Naive thymus-derived CD4-positive, alpha-beta T cell (primary cell): ENCODE measurements at places on chromosomes 4 and X. TPM values are rescaled to one million over a fixed set of nuclear protein-coding genes. Genes with fewer than 3 reads are reported as not detected.

DNA sequence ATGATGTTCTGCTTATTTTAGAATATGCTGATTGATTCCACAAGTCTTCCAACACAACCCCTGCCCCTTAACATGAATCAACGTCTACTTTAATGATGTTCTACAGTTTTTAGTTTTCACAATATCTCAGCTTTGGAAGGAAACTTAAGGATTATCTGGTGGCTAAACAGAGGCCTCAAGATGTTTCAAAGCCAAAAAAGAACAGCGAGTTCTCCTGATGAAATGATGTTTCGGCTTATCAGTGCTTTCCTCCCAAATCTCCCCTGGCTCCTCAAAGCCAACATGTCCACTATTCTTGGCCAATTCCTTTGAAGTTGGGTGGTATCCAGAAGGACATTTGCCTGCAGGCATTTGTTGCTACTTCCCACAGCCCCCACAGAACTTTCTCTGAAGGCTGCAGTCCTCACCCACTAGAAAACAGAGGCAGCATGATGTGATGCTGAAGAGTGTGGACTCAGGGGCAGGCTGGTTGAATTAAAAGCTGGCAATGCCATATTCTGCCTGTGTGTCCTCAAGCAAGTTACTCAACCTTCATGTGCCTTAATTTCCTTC is 87.3 kb downstream of the ADGRG4 start:
- no peak for DNase-seq

- DNase-seq, result no peak
Measured at GRCh38 chr4:5970381-5971077, 47.7 kb downstream of the C4orf50 start.

The STATH gene
- not detected for polyA plus RNA-seq

- DNase-seq, result no peak
Measured at GRCh38 chr4:178081896-178082295, 639.7 kb upstream of the AGA start.

- DNase-seq, result no peak
Measured at GRCh38 chrX:150570512-150570911, 2.1 kb downstream of the MTM1 start.

The FGG gene
- polyA plus RNA-seq, result not detected

The CD99 gene
- 151 TPM for polyA plus RNA-seq

The TEX13C gene
- polyA plus RNA-seq, result not detected

DNA sequence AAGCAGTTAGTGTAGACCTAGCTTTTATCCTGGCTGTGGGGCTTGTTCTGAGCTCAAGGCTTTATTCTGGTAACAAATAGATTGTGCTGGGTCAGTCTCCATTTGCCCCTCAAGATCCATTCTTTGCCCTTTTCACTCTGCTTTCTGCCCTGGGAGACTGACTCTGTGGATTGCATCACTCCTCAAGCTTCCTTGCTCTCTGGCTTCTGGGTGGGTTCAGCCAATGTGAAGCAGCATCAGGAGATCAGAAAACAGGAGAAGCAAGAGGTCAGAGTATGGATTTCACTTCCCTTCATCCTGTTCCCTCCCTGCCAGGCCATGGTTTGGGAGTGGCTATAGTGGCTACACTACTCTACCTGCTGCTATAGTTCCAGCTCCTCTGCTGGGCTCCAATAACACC is 184.1 kb upstream of the NDP start:
- DNase-seq, result no peak

The CCSER1 gene
- polyA plus RNA-seq, result not detected

DNA sequence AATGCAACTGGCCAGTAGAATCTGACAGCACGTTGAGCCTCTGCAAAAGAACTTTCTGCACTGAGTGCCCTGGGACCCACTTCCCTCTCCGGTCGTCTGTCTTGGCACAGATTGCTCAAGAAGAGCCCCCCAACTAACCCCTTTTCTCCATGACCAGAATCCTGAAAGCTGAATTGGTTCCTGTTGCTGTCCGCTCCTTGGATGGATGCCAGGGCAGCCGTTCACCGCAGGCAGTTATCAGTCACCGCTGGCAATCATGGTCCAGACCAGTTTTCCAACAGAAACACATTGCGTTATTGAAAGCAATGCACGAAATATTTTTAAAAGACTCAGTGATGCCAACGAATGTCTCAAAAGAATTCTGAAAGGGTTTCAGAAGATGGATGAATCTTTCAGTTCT is 733.7 kb upstream of the FRG1 start:
- no peak for DNase-seq

DNA sequence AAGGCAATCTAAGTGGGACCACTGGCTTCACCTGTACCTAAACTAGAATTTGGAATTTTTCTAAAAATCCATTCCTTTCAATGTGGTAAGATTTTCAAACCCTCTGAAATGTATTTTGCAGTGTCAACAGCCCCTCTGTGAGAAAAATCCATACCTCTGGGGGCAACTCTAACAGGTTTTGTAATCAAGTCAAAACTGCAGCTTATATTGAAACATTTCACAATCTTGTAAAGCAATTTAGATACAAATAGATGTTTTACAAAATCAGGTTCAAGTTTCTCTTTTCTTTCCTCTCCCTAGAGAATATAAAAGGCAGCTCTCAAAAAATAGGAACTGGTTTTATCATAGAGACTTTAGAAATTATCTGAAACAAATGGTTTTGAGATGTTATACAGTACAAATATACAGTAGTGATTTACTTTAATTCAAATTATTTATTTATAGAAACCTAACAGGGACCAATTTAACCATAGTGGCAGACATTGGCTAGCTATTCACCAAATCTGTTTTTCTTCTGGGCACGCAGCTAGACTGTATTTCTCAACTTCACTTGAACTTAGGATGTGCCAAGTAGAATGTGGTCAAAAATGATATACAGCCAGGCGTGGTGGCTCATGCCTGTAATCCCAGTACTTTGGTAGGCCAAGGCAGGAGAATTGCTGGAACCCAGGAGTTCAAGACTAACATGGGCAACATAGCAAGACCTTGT is 36.3 kb upstream of the SPINK2 start:
- DNase-seq, result no peak

- no peak for DNase-seq
Measured at GRCh38 chrX:9651737-9652136, 113.9 kb downstream of the GPR143 start.

DNA sequence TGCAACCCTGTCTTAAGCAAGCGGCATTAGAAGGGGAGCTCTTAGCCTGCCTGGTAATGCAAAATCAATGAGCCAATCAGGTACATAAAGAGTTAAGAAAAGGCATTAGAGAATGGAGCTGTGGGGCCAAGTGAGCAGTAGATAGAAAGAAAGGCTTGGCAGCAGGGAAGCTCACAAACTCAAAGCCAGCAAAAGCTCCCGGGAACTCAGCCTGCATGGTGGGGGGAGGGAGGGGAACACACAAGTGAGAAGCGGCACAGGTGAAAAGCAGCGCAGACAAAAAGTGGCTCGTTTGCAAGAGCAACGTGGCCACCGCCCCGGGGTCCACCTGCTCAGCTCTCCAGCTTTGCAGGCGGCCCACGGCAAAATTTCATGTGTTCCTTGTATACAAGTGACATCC is 818.5 kb downstream of the FAM133A start:
- no peak for DNase-seq

The PLP1 gene
- not detected for polyA plus RNA-seq

- DNase-seq, result no peak
Measured at GRCh38 chr4:90001023-90001422, 106.4 kb downstream of the MMRN1 start.

DNA sequence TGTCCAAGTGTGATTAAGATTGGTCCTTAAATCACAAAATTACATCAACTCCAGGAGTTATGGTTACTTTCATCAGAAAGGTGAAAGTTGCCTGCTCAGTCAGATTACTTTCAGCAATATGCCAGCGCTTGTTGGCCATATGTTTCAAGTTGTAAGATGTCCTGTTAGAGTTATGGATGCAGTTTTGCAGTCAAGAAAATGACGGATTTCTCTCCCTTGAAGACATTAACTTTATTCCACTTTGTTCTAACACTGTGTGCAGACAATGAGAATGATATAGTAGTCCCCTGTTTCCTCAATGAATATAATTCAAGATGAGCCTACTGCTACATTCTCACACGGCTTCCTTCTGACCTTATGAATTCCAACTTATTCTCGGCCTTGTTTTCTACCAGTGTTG is 295.0 kb upstream of the ADGRL3 start:
- DNase-seq, result no peak

The RAB40A gene
- 0.09 TPM for polyA plus RNA-seq

The FREM3 gene
- polyA plus RNA-seq, result not detected

DNA sequence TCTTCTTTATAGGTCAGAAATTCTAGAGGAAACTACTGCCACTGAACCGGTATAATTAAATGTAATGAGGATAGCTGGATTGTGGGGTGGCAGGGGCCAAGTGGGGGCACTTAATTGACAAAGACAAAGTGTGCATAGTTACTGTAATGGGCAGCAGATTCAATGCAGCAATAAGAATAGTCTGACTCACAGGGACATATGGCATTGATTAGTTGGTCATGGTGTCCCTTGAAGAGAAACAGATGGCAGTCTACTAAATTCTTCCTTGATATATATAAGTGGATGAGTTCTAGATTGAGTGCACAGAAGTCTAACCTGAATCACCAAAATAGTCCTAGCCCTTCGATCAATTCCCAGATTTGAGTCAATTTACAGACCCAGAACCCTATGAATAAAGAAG is 31.6 kb downstream of the ETDC start:
- DNase-seq, result no peak

The PDLIM3 gene
- polyA plus RNA-seq, result not detected

The SLC16A2 gene
- polyA plus RNA-seq, result 0.38 TPM

DNA sequence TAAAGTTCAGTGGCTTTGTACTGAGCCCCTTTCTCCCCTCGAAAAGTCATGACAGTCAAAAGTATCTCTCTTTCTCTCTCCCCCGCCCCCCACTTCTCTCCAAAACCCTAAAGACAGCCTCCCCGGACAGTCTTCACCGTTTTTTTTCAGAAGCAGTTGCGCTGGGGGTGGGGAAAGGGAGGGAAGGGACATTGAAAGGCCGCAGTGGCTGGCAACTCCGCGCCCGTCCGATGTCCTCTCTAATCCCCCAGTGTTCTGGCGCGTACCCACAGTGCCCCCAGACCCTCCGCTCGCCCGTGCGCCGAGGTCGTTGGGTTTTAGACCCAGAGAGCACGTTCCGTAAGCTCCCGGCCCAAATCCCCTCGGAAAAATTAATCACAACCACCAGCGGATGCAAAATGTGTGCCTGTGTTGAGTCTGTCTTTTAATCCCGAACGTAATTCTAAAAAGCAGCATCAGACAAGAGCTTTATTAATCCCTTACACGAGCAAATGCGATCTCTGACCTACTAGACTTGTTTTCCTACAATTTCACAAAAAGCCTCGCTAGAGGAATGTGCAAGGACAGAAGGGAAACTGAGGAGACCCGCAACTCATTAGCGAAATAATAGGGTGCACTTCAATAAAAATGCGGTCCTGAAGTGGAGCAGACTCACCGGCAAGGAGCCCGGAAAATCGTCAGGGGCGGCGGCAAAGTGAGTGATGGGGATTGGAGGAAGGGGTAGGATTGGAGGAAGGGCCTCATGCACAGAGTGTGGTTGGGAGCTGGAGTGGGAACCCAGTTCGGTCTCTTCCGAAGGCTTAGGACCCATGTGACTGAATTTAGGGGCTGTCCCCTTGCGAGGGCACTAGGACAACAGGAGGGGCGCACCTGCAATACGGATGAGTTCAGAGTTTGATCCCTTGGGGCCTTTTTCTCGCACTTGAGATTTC is 12.2 kb upstream of the PRDM8 start:
- no peak for DNase-seq

DNA sequence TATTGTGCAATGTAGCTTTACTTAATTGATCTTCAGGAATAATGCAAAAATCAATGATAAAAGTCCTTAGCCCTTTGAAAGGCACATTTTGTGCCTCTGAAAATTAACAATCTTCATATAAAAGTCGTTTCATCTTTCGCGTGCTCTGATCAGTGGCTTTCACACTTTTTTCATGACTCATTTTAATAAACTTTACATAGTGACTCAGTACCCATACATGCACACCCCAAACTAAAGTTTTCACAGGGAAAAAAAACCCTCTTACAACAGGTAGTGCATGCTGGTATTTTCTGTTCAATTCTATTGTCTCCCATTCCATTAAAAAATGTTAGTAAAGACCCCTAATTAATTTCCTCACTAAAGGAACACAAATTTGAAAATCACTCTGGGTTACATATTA is 21.5 kb downstream of the RWDD4 start:
- DNase-seq, result no peak

DNA sequence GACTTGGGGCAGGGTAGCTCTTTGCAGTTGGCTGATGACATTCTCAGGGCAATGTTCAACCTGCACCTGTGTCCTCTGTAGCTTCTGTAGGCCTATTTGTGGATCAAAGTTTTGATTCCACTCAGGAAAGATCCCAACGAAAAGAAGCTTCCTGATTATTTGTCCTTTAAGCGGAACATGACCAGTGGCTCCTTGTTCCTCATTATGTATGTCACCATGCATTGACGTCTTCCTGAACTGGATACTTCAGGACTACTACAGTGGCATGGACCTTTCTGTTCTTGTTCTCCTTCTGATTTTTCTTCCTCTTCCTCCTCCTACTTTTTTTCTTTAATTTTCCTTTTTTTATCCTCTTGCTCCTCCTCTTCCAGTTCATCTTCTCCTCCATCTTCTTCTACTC is 62.4 kb downstream of the NBDY start:
- DNase-seq, result no peak

The SERTM2 gene
- not detected for polyA plus RNA-seq

GRCh38 chr4:6909970-6910339 is 329 bp downstream of the TBC1D14 start:
- no peak for DNase-seq

- no peak for DNase-seq
Measured at GRCh38 chr4:169079942-169080827, 70.1 kb upstream of the CBR4 start.

- no peak for DNase-seq
Measured at GRCh38 chr4:89539797-89540711, 232.5 kb upstream of the GPRIN3 start.

- no peak for DNase-seq
Measured at GRCh38 chr4:143405075-143405730, 68.5 kb downstream of the GAB1 start.

GRCh38 chr4:79471309-79471708 is 63.3 kb upstream of the GK2 start:
- no peak for DNase-seq

The NOX1 gene
- 0.12 TPM for polyA plus RNA-seq

GRCh38 chr4:10200869-10201268 is 84.3 kb upstream of the WDR1 start:
- DNase-seq, result no peak

The FABP2 gene
- polyA plus RNA-seq, result not detected

GRCh38 chr4:53505947-53506346 is 85.3 kb downstream of the LNX1 start:
- no peak for DNase-seq

DNA sequence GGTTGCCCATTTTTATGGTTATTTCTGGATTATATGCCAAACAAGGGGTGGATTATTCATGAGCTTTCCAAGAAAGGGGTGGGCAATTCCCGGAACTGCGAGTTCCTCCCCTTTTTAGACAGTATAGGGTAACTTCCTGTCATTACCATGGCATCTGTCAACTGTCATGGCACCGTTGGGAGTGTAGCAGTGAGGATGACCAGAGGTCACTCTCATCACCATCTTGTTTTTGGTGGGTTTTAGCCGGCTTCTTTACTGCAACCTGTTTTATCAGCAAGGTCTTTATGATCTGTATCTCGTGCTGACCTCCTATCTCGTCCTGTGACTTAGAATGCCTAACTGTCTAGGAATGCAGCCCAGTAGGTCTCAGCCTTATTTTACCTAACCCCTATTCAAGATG is 57.6 kb downstream of the SH3KBP1 start:
- no peak for DNase-seq
